ENCODE measurements at places on chromosomes 2 and 18.

DNA sequence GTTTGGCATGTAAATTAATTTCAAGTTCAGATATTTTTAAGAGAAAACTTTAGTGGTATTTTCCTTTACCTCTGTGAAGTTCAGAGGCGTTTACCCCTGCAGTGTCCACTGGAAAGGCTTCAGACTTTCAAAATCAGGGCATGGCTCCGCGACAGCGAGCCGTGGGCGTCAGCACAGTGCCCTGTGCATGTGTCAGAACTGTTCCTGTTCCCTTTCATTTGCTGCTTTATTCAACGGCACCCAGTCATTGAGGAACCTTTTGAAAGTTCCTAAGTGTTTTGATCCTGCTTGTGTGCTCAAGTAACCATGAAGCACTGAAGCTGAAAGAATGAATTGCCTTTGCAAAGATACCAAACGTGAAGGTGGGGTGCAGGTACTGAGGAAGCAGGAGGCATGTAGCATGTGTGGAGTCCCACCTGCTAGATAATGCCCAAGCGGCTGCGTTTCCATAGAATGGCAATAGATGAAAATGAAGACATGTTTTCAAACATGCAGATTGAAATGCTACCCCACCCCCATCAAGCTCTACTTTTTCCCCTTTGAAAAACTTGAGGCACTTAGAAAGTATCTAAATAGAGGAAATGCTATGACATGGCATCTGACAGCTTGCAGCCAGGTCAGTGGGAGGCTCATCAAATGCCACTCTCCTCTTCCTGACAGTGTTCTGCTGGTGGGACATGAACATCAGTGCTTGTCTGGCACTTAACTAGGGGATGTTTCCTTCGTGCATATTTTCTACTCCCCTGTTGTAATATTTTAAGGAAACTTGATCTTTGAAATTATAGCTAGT, 148.6 kb downstream of the ZNF236 start:
- no peak for DNase-seq

- peak; percentile 53 for DNase-seq
Observed at GRCh38 chr2:72561621-72562318, 264.1 kb downstream of the EXOC6B start.

DNA sequence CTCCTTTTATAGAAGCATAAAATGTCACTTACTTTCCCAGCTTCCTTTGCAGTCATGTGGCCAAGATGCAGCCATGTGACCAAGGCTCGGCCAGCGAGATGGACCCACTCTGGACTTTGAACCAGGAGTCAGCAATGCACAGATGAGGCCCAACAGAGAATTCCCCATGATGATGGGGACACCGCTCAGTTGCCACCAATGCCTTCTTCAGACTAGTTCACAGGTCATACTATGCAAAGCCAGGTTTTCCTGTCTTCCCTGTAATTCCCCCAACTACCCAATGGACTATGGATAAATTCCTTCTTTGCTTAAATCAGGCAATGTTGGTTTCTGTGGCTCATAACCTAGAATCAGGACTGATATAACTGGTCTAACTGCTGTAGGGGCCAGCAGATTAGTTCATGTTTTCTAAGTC, 22.5 kb upstream of the REL start:
- DNase-seq: no peak

DNA sequence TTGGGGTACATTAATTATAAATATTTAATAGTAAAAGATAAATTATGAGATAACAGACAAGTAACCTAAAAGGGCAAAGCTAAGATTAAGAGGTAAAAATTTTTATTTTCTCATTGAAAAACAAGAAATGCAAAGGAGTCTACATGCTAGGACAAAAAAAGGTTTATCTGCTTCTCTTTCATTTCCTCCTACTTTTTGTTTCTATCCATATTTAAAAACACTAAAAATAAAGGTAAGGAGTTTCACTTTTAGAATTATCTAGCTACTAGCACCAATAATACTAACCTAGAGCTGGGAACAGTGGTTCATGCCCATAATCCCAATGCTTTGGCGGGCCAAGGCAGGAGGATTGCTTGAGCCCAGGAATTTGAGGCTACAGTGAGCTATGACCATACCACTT, 1551.7 kb upstream of the SLC39A10 start:
- DNase-seq: no peak

GRCh38 chr2:134123332-134123731, 130.5 kb upstream of the MGAT5 start:
- no peak for DNase-seq

DNA sequence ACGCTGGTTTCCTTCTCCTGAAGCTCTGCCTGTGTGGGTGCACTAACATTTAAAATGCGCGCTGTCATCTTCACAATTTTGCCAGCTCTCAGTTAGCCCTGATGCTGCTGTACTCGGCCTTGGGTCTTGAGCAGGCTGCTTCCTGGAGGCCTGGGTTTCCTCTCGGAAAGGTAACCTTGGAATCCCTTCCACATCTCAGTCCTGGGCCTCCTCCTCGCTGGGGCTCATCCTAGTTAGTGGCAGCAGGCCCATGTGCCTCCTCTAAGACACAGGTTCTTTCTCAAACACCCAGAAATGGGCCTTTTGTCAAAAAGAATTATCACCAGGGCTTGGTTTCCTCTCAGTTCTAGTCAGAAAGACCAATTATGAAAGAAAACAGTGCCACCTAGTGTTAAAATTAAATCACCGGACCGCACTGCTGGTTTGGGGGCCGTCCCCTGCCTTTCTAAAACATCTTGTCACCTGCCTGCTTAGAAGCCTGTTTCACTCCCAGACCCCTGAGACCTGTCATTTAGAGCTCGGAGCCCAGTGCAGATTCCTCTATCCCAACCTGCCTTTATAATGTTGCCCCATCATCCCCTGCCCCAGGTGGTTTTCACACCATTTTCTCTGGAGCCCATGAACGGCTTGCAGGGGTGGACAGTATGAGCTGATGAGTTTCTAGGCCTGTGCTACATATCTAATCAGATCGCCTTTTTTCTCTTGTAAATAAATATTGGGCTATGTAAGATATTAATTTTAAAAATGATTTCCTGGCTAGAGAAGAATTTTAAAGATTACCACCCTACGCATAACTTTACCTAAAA, 42.4 kb downstream of the HK2 start:
- DNase-seq: peak; percentile 77

GRCh38 chr2:231597014-231597611, 4.4 kb downstream of the TEX44 start:
- peak; percentile 74 for DNase-seq

DNA sequence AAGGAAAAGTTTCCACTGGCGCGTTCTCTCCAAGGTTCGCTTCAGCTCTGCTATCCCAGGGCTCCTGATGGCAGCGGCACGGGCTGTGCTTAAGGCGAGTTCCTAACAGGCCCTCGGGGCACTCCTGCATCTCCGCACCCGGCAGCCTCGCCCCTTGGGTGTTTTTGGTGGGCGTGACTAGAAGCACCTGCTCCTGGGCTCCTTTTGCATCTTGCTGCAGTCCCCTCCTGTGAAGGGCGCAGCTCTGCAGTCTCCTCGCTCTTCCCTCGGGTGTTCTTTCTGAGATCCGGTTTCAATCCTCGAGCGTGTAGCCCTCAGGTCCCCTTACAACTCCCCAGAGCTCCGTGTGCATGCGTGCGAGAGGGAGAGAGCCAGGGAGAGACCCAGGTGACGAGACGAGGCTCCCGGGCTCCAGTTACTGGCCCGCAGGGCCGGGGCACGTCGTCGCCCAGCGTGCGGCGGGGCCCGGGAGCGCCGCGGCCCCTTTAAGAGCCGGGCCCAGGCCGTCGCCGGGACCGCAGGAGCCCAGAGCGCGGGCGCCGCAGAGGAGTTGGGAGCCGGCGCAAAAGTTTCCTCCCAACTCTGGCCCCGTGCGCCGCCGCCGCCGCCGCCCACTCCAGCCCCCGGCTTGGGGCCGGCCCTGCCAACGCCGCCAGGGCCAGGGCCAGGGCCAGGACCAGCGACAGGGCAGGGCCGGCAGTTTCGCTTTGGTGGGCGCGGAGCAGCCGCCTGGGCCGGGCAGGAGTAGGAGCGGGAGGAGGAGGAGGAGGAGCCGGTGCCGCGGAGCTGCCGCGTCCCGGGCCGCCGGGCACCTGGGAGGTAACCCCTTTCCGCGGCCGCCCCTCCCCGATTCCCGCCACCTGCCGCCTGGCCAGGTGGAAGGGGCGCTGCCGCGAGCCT, at the start of gene PARD3B:
Gene PARD3B (plus strand): TSS at position 515 of the 900 bp plus-strand sequence. CDS start 525 bp downstream, outside the sequence.
- peak; percentile 81 for DNase-seq

GRCh38 chr2:204790076-204790475, 244.8 kb downstream of the PARD3B start:
- DNase-seq: no peak

- no peak for DNase-seq
Observed at GRCh38 chr18:76391746-76392145, 103.3 kb downstream of the ZNF516 start.

DNA sequence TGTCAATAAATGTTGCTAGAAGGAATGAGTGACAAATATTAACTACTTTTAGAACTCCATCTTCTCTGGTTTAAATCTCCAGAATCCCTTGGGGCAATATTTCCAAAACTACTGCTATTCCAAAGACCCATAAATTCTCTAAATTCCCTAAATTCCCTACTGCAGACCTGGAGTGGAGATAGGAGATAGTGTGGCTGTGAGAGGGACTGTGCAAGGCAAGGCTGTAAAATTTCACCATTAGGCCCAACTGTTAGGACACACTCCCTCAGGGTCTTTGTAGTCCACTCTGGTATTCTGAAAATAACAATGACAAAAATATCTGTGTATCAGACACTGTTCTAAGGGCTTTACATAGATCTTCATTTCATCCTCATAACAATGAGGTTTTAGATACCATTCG, 67.9 kb downstream of the MYL12B start:
- no peak for DNase-seq

GRCh38 chr2:18286897-18287296, 273.6 kb downstream of the RDH14 start:
- DNase-seq: no peak

GRCh38 chr2:168790226-168790902, 12.1 kb upstream of the NOSTRIN start:
- DNase-seq: no peak

GRCh38 chr2:232486558-232487384, 863 bp downstream of the ECEL1 start:
- DNase-seq: no peak

GRCh38 chr2:115443539-115444185, 1001.2 kb downstream of the DPP10 start:
- no peak for DNase-seq

DNA sequence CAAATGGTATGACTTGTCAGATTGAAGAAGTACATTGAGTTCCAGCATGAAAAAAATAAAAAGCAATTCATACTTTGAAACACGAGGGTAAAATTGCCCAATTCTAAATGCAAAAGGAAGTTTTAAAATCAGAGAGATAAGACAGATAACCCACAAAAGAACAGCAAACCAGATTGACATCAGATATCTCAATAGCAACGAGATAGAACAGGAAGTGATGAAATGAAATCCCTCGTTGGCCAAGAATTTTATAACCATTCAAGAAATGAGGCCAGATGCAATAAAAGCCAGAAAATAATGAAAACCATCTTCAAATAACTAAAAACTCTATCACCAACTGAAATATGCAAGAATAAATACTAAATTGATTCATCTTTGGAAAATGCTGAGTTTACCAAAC, 172.8 kb downstream of the CD226 start:
- no peak for DNase-seq

Measured in AG08396 (cell line).